ENCODE measurements at places on chromosomes 5 and 9. TPM values are rescaled to one million over a fixed set of nuclear protein-coding genes. Genes with fewer than 3 reads are reported as not detected.

PCDHA1 gene
- total RNA-seq: 0.24 TPM

PDE6A gene
- not detected for total RNA-seq

CA9 gene
- total RNA-seq: not detected

DNA sequence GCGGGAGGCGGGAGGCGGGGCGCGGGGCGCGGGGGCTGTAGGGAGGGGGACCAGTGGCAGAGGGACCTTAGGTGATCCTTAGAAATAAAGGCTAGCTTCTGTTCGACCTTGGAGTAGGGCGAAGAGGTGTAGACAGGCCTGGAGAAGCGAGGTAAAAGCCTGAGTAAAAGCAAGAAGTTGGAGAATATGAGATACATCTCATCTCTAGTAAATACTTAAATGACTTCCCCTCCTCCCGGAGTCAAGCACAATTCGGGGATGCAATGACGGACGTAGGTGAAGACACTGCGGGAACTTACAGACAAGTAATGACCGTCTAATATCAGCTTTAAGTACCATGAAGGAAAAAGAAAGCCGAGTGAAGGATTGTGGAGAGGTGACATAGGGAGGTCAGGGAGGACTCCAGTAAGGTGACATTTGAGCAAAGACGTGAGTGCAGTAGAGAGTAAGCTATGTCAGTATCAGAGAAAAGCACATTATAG lies 466 bp downstream of the SMC2 start:
- DNase-seq: no peak

SHC3 gene
- 1.1 TPM for total RNA-seq

GRCh38 chr5:147481874-147482705 lies 27.8 kb downstream of the DPYSL3 start:
- DNase-seq: peak; percentile 47

DNA sequence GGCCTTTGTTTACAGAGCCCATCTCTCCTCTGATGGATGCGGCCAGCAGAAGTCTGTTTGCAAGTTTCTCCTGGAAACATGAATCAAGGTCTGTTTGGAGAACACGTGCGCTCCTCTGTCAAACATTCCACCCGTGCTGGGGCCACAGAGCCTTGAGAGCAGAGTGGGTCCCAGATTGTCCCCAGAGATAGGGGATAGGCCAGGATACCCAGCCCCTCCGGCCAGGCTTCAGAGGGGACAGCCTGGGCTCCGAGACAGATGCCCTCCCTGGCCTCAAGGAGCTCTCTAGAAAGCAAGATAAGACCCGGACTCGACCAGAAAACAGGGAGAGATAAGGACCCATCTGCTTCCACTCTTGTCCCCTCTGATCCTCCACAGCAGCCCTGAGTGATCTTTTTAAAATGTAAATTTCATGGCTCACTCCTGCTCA lies 40.4 kb upstream of the HAND1 start:
- no peak for DNase-seq

DNA sequence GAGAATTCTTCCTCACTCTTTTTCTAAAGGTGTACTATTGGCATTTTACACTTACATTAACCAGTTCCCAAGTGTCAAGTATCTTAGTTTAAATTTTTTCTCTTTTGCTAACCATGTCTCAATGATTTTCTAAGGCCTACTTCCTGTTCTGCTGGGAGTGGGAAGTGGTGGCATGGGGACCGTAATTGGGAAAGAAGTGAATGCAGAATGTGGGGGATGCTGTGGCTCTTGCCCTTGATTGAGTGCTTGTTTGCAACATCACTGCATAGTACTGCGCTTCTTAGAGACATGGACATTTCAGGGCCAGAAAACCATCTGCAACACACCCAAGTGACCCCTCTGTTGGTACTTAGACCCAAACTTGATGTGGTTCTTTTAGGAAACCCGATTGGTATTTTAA lies 32.8 kb downstream of the MRRF start:
- DNase-seq: no peak

SPACA9 gene
- 6.7 TPM for total RNA-seq

DNA sequence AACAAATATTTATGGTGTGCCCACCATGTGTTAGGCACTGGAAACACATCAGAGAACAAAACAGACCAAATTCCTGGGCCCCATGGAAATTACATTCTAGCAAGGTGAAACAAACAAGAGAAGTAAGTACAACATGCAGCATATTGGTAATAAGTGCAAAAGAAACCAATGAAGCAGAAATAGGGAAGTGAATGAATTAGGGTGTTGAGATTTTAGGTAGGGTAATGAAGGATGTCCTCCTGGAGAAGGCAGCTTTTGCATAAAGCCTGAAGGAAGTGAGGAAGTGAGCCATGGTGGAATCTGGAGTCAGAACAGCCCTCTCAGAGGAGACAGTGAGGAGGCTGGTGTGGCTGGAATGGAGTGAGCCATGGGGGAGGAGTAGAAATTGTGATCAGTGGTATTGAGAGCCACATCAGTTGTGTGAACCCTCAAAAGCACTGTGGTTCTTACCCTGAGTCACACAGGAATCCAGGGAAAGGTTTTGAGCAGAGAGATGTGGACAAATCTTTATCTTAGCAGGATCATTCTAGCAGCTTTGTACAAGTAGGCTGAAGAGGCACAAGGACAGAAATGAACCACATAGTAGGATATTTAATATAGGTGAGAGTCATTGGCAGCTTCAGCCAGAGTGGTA lies 52.7 kb upstream of the ARL15 start:
- peak; percentile 55 for DNase-seq

BAAT gene
- total RNA-seq: not detected

FBP1 gene
- not detected for total RNA-seq

GRCh38 chr5:151825445-151825844 lies 53.7 kb downstream of the G3BP1 start:
- DNase-seq: peak; percentile 52

- peak; percentile 3 for DNase-seq
These were observed 2.2 kb downstream of the NPR3 start for GRCh38 chr5:32713361-32713769.

SLC6A7 gene
- total RNA-seq: not detected

OTULINL gene
- total RNA-seq: 23.0 TPM

ZDHHC11 gene
- total RNA-seq: 2.8 TPM

Measured in HFFc6 (cell line).